ENCODE measurements at places on chromosomes 2 and 18. TPM values are rescaled to one million over a fixed set of nuclear protein-coding genes. Genes with fewer than 3 reads are reported as not detected.

Gene DES
- 863 TPM for total RNA-seq

Gene HNMT
- 45.6 TPM for total RNA-seq

DNA sequence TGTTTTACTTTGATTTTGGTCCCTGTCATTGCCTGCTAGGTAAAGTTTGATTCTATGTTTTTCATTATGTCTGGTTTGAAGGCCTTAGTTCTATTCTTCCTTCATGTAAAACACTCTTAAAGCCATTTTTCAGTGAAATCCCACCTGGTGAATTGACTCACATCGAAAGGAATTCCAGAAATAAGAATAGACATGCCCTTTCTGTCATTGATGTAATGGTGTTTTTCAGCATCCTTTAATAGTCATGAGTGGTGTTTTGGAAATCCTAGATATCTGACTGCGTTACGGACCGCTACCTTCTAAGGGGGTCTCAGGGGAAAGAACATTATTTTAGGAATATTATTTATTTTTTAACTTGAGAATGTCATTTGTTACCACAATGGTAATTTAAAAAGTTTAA lies 104.5 kb upstream of the ZEB2 start:
- DNase-seq, result no peak

DNA sequence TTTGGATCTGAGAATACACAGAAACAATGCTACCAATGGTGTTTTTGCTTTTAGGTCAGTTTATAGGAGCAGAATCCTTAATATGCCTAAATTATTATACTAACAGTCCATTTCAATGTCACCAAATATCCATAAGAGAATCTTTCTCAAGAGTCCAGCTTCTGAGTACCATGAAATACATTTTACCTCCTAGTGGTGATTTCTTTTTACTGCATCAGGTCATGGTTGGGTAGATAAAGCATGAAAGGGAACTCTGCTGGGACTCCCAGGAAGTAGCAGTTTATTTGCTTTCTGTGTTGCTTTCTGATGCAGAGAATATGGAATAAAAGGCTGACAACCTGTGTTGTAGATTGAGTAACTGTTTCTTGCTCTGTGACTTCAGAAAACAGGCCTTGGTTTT lies 115.6 kb downstream of the PPP1R1C start:
- peak; percentile 14 for DNase-seq

DNA sequence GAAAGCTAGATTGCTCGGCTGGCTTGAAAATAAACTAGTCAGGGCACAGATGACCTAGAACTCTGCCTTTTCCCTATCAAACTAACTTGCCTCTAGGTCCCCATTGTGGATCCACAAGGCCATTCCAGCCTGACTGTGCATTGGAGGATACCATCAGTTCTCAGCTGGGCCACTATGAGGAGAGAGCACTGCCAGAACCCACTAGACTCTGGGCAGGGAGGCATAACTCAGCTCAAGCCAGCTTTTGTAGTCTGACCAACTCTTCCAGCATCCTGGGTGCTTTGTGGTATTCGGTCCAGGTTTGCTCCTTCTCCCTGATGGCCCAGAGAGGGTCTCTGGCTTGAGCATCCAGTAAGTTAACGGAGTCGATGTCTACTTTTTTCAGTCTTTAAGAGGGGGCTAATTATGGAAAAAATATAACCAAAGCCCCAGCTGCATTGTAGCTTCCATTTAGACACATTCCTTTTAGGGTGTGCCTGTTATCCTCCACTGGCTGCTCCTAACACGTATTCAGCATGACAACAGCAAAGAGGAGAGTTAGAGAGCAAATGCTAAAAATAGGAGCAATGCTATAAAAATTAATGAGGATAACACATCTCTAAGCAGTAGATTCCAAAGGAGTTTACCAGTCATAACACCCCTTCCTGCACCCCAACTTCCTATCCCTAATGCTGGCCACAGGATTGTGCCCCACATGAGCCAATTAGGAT lies 15.2 kb downstream of the GKN2 start:
- no peak for DNase-seq

DNA sequence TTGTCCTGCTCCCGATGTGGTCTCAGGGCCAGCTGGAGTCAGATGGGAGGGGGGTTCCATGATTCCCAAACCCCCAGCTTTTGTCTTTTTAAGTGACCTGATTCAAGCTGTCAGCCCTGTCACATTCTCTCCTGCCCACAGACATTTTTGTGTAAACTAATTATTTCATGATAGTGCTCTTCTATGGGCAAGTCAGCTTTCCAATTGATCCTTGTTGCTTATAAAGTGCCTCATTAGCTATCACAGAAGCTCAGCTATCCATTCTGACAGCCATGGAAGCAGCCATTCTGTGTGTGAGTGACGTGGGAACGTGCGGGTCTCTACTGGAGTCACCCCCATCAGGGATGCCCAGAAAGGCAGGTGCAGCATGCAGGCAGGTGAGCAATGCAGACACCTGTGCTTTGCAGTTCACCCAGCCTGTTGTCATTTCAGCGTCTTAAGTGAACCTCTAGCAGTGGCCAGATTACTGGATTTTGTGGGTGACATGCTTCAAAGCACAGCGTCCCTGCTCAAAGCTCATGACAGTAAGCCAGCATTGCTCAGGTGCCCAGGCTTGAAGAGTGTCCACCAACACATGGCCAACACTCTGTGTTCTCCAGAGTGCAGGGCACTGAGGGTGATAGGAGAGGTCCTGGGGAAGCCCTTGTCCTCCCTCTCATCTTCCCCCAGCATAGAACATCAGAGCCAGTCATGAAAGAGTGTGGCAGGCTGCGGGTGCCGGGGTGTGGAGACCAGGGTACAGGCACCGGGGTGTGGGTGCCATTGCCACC lies 162.1 kb upstream of the SH3BP4 start:
- no peak for DNase-seq

DNA sequence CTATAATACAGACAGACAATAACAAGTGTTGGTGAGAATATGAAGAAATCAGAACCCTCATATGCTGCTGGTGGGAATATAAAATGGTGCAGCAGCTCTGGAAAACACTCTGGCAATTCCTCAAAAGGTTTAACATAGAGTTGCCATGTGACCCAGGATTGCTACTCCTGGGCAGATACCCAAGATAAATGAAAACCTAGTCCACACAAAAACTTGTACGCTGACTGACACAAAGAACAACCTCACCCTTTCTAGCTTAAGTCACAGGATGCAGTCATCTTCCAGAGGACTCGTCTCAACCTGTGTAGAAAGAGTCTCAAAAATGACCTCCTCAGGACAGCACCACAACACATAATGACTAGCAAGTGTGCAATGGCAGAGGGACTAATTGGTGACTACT lies 71.6 kb upstream of the ACAA2 start:
- DNase-seq, result no peak

GRCh38 chr2:8193146-8193545 lies 488.7 kb upstream of the ID2 start:
- DNase-seq, result no peak
